ENCODE measurements at places on chromosomes 12 and 14.

- DNase-seq, result no peak
Measured at GRCh38 chr12:51809193-51809592, 39.3 kb downstream of the FIGNL2 start.

DNA sequence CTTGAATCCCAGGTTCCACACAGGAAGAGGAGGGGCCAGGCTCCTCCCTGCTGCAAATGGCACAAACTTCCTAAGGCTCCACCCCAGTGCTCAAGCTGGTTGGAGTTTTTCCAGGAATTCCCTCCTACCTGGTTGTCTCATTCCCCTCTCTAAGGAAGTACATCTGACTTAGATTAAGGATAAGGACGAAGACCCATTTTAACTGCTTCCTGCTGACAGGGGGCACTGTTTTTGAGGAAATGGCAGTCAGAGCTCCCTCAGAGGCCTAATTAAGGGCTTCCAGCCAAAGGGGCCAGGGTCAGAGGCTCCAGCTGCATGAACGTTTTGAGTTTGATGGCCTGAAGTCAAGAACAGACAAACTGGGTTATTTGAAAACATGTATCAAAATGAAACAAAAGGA lies 1084.7 kb downstream of the SLC6A15 start:
- DNase-seq, result no peak

DNA sequence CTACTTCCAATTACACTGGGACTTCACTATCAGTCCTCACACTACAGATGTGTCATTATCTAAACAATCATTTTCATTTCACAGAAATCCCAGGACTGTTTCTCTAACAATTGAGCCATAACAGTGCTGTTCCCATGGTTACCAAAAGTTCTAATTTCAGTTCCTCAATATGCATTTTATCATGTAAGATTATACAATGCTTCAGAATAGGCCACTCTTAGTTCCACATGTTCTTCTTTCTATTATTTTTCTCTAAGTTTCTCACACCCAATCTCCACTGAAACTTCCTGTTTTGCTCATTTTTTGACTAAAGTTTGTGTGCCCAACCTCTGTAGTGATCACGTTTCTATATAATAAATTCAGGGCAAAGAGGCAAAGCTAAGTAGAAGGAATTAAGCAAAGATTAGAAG lies 185.8 kb downstream of the DUSP6 start:
- peak; percentile 85 for DNase-seq

DNA sequence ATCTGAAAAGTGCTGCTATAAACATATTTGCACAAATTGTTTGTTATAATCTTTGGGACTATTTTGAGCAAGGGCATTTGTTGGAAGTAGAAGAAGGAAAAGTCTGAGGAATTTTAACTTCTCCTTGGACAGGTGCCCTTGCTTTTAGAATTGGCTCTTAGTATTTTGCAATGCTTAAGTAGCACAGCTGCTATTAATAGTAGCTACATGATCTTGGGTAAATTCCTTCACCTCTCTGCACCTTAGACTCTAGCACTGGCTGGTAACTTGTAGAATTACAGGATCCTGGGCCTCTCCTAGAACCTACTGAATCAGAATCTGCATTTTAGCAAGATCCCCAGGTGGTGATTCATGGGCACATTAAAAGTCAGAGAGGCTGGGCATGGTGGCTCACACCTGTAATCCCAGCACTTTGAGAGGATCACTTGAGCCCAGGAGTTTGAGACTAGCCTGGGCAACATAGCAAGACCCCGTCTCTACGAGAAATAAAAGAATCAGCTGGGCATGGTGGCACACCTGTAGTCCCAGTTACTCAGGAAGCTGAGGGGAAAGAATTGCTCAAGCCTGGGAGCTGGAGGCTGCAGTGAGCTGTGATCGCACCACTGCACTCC lies 10.8 kb upstream of the TMEM120B start:
- DNase-seq, result no peak

GRCh38 chr12:106841510-106842302 lies 67.2 kb downstream of the RIC8B start:
- DNase-seq, result peak; percentile 59

DNA sequence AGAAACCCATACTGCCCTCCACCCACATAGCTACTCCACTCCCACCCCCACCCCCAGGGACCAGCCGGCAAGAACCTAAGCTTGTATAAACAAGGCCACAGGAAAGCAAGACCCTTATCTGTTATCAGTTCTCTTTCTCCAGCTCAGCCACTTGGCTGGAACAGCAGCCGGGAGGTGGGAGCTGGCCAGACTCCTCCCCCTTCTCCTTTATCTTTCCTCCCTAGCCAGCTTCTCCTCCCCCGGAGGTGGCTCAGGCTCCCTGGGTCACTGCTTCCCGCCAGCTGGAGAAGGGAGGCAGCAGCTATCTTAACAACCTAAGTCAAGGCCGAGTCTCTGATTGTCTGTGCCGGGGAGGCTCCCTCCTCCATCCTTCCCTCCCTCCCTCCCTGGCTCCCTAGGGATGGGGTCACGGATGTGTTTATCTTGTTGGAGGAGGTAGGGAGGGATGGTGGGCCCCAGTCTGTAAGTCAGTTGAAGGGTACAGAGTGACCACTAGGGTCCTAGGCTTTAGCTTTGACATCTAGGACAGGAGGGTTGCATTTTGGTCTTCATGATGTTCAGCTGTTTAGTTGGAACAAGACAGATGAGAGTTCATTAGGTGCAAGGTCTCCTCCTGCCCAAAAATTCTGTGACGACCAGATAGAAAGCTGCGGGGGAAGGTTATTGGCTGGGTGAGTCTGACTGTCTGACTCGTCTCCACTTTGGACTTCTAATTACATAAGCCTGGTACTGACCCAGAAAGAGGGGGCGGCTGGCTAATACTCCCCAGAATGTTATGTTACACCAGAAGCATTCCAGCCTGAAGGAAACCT lies 29.7 kb downstream of the ZFP36L1 start:
- no peak for DNase-seq

GRCh38 chr14:56224691-56225681 lies 106.8 kb downstream of the PELI2 start:
- DNase-seq, result no peak

DNA sequence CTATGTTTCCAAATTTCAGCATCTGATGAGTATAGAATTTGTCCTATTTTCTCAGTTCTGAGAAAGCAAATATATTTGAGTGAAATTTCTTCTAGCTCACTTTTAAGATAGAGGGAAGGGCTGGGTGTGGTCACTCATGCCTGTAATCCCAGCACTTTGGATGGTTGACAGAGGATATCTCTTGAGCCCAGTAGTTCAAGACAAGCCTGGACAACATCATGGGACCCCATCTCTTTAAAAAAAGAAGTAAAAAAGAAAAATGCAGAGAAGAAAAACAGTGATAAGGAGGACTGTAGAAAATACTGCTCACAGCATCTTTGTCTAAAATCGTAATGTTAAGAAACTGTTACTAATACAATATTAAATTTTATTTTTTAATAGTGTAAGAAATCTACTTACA lies 2.3 kb upstream of the OR6C70 start:
- no peak for DNase-seq

DNA sequence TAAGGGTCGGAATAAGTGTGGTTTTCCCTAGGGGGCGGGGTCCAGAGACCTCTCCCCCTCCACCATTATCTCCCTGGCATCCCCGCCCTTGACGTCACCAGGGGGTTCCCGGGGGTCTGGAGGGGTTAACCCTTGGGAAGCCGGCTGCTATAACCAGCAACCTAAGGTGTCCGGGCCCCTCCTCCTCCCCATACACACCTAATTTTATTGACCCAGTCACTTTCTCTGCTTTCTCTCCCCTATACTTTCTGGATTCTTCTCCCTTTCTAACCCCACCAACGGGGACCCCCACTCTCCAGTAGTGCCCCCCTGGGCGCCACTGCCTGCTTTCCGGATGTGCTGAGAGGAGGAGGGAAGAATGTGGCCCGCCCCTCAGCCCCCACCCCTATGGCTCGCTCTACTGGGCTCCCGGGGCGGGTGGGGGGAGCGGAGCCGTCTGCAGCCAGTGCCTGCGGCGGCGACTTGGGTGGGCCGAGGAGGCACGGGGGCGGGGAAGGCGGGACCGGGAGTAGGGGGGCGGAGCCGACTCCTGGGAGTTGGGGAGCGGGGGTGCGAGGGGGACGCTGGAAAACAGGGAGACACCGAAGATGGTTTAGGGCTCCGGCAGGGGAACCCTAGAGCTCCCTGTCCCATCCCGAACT lies 1.8 kb downstream of the GLI1 start:
- DNase-seq, result peak; percentile 59

DNA sequence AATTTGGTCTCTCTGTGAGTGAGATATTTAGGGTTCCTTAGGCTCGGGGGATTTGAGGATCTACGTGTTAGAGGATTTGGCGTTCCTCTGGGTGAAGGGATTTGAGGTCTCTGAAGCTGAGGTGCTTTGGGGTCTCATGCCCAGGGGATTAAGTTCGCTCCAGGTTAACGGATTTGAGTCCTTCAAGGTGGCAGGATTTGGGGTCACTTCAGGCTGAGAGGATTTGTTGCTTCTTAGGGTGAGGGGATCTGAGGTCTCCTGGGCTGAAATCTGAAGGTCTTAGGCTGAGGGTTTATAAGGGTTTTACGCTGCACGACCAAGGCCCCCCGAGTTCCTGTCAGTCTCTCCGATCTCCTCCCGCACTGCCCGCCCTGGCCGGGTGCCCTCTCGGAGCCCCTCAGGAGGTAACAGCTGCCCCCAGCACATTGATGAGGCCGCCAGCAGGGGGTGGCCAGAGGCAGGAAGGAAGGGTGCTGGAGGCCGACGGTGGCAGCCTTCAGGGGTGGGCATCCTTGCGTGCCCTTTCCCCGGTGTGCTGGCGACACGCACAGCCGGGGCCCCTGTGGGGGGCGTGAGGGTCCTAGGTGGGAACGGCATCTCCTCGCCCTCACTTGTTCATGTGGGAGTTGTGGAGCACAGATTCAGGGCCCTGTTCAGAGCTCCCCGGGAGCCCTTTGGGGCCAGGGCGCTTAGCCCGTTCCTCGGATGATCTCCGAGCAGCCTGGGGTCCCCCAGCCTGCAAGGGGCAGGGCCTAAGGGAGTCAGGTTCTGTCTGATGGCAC lies 14.3 kb downstream of the CEP170B start:
- DNase-seq, result no peak

GRCh38 chr14:73817020-73817655 lies 34.5 kb upstream of the PTGR2 start:
- DNase-seq, result no peak

GRCh38 chr14:106174206-106174605 lies 647.8 kb downstream of the TMEM121 start:
- DNase-seq, result no peak

- no peak for DNase-seq
Measured at GRCh38 chr12:64665514-64665913, 55.2 kb downstream of the RASSF3 start.

Data from astrocyte of the spinal cord (primary cell).